ENCODE measurements at places on chromosomes 1 and 21.

- no peak for DNase-seq
Measured at GRCh38 chr1:85245456-85245855, 14.0 kb downstream of the C1orf52 start.

- no peak for DNase-seq
Measured at GRCh38 chr1:230105754-230106625, 39.0 kb downstream of the GALNT2 start.

DNA sequence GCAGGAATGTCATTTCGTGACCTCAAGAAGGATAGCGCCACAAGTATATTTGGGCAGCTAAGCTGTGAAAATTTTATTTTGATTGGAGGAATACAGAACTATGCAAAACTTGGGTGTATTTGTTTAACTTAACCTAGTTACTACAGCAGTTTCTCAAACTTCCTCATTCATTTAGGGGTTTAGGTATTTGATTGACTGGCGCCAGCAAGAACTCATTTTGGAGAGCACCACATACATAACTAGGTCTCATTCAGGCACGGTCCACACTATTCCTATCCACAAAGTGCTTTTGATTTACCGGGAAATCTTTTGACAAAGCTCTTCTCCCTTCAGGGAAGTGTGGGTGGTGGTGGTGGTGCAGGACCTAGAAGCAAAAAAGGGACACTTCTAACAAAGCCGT is 155.1 kb upstream of the NRIP1 start:
- no peak for DNase-seq

DNA sequence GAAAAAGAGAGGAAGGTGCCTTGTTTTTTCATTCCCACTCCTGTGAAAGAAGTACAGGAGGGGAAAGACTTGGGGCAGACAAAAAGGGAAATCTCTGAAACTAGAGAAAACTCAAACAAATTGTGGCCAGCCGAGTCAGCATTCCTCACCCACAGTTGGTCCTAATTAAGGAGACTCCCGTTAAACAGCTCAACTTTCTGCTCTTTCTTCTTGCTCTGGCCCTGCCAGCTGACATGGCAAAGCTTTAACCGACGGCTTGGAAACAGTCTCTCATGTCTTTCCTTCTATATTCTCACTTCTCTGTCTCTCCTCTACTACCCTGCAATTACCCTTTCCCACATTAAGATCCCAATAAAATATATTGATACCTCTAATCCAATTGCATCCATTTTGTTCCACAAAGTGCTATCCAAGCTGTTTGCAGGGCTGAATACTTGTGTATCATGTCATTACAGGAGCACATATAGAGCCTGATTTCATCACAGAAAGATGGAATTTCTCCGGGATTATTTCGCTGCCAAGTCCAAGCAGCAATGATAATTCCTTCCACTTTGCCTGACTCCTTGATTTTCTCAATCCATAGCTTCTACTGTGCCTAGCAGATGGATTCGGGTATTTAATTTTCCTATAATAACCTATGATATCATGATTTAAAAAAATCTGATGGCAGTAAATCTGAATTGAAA is 65.4 kb upstream of the IPO9 start:
- DNase-seq, result no peak

DNA sequence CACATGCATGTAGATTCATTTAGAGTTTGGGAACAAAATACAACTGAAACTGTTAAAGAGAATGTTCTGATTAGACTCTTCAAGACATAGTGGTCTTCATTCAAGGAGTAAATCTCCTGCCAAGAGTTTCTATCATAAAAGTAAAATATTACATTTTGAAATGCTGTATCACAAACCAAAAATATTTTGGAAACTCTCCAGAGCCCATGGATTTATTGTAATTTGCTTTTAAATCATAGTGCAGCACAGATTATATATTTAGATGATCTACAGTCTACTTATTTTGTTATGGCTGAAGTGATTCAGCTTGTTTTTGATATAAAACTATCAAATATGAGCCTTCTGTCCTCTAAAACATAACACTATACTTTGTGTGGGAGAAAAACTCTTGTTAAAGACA is 105.3 kb downstream of the DISP1 start:
- DNase-seq, result no peak

DNA sequence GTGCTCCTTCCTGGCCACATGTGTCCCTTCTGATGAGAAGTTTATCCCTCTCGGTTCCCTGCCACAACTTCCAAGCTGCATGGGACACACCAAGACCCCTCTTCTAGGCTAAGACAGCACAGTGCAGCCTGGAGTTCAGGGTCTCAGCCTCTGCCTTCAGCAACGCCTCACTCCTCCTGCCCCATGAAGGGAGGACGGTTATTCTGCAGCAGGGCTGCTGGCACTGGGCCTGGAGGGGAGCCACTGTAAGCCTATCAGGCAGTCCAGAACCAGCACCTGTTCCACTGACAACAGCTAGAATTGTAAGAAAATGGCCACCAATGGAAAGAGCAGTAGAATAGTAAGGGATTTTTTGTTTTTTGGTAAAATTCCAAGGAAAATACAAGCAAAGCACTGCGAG is 72.3 kb downstream of the GALNT2 start:
- no peak for DNase-seq

- DNase-seq, result no peak
Measured at GRCh38 chr1:168202941-168203654, 22.7 kb upstream of the SFT2D2 start.

GRCh38 chr1:24742090-24742938 is 2.9 kb upstream of the CLIC4 start:
- no peak for DNase-seq

- no peak for DNase-seq
Measured at GRCh38 chr1:65894738-65895605, 102.3 kb downstream of the PDE4B start.

DNA sequence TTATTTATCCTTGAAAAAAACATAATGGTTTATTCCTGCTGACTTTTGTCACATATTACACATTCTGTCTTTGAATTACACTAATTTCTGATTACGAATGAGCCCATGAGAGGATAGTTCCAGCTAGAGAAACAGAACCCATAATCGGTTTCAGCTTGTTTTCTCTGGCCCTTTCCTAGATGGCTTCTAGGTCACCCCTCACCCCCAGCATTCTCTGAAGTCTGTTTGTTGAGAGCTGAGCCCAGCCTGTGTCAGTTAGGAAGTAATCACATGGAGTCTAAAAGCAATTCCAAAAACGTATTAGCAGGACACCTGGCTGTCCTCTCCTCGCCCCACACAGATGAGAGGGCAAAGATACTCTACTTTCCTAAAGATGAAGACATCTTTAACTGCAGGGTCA is 48.9 kb downstream of the KIAA1614 start:
- DNase-seq, result no peak

DNA sequence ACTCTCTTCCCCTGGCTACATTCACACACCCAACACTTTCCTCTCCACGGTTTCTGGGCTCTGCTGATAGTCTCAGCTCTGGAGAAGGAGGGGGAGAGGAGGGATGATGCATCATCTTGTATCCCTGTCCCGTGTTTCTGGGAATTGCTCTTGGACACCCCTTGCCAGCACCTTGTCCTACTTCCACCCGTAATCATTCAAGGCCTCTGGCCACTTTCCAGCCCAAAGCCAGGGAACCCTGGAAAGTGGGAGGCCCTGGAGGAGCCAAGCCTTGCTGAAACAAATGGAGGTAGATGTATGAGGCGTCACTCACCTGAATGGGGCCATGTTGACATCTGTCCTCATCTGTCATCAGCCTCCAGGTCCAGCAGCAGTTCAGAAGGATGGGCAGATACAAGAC is 4.4 kb downstream of the PLEKHO1 start:
- no peak for DNase-seq

GRCh38 chr1:168688644-168689326 is 40.2 kb downstream of the DPT start:
- DNase-seq, result no peak

DNA sequence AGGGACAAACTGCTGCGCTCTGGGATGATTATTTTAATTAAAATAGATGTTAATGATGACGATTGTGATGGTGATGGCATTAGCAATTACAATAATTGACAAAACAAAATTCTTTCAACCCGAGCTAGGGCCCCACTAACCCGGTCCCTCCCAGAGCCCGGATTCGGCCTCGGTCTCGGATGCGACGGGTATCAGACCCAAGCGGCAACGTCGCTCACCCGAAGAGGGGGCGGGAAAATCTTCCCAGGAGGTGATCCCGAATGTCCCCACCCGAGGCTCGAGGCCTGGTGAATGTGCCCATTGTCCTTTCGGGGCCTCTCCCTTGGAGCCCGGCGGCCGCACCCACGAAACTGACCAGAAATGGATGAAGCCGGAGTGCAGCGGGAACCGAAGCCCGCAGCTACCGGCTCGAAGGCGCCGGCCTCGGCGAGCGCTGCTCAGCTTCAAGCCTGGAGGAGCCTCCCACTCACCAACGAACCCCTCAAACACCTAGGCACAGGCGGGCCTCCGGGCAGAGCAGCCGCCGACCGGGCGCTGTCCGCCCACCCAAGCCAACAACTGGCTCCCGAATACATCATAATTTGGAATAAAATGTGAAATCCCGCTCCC is 1.2 kb downstream of the TAL1 start:
- no peak for DNase-seq

- DNase-seq, result peak; percentile 17
Measured at GRCh38 chr1:6108937-6109614, 63.4 kb downstream of the KCNAB2 start.

GRCh38 chr1:175218786-175219434 is 26.3 kb upstream of the KIAA0040 start:
- no peak for DNase-seq

DNA sequence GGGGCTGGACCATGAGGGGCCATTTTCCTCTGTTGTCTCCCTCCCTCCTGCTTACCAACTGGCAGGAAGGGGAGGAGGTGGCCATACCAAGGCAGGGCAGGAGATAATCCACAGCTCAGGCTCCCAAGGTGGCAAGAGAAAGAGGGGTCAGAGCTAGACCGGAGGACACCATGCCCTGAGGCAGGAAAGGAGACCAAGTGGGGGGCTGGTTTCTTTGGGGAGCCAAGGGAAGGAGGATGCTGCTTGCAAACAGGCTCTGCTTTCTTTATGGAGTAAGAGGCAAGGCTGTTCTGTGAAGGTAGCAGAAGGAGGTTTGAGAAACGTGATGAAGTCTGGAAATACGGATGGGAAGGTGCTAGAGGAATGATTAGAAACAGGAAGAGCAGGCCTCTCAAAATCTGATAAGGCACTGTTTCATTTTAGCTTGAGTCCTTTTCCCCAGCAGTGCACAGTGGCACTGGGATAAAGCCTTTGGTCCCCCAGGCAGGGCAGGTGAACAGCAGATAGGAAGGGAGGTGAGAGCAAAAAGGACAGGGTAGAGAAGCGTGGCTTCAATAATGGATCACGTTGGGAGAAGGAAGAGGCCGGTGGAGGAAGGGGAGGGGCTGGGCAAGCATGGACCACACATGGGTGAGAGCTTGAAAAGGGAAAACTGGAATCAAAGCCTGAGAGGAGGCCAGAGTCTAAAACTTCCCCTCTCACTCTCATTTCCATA is 44.2 kb upstream of the GALNT2 start:
- no peak for DNase-seq

GRCh38 chr1:40315795-40316594 is 1.1 kb downstream of the COL9A2 start:
- no peak for DNase-seq

DNA sequence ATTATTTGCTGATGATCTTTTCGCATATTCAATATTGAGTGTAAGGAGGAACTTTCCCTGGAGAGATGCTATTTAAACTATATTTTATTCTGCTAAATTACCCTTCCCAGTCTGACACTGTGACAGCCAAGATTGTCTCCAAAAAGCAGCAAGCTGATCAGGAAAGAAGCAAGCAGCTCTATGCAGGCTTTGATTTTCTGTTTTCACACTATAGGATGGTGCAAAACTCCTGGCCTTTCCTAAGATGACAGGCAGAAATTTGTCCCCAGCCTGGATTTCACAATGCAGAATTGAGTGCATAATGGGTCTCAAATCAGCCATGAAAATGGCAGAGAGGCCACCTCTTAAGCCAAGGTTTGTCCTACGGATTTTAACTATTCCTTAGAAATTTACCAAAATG is 1.1 kb downstream of the SGIP1 start:
- DNase-seq, result no peak

GRCh38 chr1:199129247-199129646 is 490.4 kb downstream of the PTPRC start:
- no peak for DNase-seq

- no peak for DNase-seq
Measured at GRCh38 chr21:25964015-25964414, 206.6 kb downstream of the APP start.

GRCh38 chr1:208643005-208643597 is 398.9 kb upstream of the PLXNA2 start:
- no peak for DNase-seq

DNA sequence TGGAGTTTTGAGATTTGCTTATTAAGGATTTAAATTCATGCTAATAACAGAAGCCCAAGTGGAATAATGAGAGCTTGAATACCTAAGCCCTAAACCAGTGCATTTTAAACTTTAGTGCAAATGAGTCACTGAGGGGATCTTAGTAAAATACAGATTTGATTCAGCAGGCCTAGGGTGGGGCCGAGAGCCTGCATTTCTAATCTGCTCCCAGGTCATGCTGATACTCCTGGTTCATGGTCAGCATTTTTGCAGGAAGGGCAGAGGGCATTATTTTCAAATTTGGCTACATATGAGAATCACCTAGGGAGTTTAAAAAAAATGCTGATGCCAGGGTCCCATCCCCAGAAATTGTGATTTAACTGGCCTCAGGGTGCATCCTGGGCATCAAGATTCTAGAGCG is 39.3 kb downstream of the DNTTIP2 start:
- DNase-seq, result no peak

DNA sequence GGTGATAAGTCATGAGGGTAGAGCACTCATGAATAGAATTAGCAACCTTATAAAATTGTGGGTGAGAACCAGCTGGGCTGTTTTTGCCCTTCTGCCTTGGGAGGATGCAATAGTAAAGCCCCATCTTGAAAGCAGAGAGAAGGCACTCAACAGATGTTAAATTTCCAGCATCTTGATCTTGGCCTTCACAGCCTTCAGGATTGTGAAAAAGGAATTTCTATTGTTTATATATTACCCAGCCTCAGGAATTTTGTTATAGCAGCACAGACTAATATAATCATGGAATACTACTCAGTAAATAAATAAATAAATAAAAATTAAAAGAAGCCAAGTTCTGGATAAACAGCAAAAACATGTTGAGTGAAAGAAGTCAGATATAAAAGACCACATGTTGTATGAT is 175.2 kb downstream of the KCNT2 start:
- DNase-seq, result no peak

GRCh38 chr1:15803380-15803779 is 4.1 kb downstream of the UQCRHL start:
- no peak for DNase-seq

DNA sequence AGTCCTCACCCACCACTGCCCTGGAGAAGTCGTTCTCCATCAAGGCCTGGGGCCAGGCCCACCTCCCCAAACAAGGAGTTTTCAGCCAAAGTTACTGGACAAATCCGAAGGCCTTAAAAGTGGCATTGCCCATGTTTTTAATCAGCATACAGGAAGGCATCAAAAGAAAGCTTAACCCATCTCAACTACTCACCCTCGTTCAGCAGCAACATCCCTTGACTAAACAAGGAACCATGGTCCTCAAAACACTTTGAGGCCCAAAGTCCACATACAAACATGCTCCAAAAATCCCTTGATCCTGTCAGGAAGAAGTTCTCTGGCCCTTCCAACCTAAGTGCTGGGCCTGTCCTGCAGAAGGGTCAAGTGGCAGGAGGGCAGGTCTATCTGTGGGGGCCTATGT is 1.6 kb downstream of the CAPZB start:
- DNase-seq, result no peak

GRCh38 chr1:54296666-54297065 is 96.7 kb downstream of the MRPL37 start:
- no peak for DNase-seq

Data from stimulated activated CD4-positive, alpha-beta T cell treated with anti-CD3 and anti-CD28 coated beads, Interleukin-15, amount 100 ng/mL, for 1 hour (primary cell).